ENCODE measurements at places on chromosomes 2 and 18. TPM values are rescaled to one million over a fixed set of nuclear protein-coding genes. Genes with fewer than 3 reads are reported as not detected.

DNA sequence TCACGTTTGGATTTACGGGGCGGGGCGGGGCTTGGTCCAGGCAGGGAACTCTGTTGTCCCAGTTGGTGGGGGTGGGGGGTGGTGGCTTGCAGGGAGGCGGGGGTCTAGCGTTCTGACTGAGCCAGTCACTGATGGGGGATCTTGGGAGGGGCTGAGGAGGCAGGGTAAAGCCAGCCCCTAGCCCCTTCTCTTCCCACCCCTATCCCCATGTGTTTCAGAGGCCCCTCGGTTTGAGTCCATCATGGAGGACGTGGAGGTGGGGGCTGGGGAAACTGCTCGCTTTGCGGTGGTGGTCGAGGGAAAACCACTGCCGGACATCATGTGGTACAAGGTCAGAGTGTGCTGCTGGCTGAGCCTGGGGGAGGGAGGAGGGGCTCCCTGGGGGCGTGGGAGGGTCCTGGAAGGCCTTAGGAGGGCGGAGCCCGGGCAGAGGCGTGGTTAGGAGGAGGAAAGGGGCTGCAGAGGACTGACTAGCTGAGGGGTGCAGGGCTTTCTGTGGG, 22.0 kb upstream of the GMPPA start:
- peak; percentile 43 for DNase-seq

DNA sequence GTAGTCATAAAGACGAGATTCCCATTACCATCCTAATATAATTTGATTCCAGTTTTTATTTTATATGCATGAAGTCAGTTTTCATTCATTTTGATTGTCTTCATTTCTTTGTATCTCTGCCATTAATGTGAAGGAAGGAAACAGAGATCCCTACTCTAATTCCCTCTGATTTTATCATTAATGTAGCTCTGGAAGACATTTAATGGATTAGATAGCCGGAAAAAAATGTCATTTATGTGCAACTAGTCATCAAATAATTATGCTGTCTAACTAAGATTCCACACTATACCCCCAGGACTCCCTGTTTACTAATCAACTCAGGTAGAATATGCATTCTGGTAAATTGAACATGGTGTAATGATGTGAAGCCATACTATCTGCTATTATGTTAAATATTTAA, 19.9 kb downstream of the RHBDD1 start:
- no peak for DNase-seq

- no peak for DNase-seq
Observed at GRCh38 chr2:36235426-36235825, 120.2 kb upstream of the CRIM1 start.

GRCh38 chr2:136208682-136209420, 90.9 kb upstream of the CXCR4 start:
- no peak for DNase-seq

DNA sequence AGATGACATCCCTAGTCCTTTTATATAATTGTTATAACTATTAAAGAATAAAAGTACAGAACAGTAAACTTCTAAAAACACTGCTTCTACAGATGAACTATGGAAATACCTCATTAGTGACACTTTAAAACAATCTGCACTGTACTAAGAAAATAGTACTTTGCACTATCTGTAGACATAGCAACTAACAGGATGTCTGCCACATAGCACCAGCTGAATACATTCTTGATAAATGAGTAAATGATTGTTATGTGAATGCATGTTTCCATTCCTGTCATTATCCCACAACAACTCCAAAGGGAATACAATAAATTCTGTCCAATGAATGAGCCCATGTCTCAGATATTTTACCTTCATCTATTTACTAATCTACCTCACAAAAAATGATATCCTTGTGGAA, 115.3 kb upstream of the SLC35G4 start:
- no peak for DNase-seq

DNA sequence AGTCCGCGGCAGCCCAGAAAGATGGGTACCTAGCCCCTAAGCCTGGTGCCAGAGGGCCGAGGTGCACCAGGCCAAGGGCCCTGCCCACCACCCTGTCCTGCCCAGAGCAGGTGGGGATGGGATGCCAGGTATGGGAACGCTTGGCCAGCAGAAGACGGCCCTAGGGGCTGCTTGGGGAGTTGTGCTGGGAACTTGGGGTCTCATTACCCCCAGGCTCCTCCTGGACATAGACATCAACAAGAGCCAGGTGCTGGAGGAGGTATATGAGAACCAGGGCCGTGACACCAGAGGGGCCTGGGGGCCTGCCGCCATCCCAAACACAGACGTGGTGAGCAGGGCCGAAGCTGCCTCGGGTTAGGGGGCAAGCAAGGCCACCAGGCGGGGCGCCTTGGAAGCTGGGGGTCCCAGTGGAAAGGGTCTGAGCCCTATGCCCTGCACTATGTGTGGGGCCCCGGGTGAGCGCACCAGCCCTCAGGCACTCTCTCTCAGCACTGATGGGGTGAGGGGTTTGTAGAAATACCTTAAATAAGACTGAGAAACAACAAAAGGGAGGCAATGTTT, 46.9 kb downstream of the FER1L5 start:
- no peak for DNase-seq

GRCh38 chr2:10773821-10774341, 38.7 kb downstream of the PDIA6 start:
- no peak for DNase-seq

GRCh38 chr2:112085916-112086669, 31.0 kb downstream of the TMEM87B start:
- no peak for DNase-seq

GRCh38 chr2:26412091-26412673, 10.5 kb downstream of the DRC1 start:
- DNase-seq: no peak

- DNase-seq: no peak
Observed at GRCh38 chr18:58373481-58373880, 255.4 kb downstream of the ALPK2 start.

DNA sequence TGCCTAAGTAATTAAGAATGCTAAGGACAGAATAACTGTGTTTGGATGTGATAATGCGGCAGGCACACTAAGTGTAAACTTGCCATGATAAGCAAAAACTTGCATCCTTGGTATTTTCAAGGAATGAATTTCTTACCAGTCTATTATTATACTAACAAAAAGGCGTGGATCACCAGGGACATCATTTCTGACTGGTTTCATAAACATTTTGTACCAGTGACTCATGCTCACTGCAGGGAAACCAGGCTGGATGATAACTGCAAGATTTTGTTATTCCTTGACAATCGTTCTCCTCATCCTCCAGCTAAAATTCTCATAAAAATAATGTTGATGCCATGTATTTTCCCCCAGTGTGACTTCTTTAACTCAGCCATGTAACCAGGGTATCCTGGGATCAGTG, 289.5 kb downstream of the CDCA7 start:
- DNase-seq: no peak

DNA sequence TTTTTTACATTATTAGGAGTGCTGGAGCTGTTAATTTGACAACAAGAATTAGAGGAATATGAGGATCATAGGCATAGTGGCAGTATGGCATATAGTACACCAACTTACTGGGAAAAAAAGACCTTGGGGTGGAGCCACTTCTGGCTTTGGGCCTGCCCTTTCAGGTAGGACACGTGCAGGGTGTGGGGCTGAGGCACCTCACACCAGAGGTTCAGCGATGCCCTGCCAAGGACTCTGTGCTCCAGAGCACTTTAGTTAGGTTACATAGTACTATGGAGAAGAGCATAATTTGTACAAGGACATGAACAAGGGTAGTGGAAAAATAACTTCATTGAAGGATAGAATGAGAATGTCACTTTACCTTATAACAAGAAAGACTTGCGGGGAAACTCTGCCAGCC, 77.1 kb upstream of the CD302 start:
- DNase-seq: no peak

GRCh38 chr2:12847694-12848575, 131.2 kb downstream of the TRIB2 start:
- DNase-seq: no peak

- no peak for DNase-seq
Observed at GRCh38 chr2:84856787-84857186, 24.1 kb downstream of the TRABD2A start.

DNA sequence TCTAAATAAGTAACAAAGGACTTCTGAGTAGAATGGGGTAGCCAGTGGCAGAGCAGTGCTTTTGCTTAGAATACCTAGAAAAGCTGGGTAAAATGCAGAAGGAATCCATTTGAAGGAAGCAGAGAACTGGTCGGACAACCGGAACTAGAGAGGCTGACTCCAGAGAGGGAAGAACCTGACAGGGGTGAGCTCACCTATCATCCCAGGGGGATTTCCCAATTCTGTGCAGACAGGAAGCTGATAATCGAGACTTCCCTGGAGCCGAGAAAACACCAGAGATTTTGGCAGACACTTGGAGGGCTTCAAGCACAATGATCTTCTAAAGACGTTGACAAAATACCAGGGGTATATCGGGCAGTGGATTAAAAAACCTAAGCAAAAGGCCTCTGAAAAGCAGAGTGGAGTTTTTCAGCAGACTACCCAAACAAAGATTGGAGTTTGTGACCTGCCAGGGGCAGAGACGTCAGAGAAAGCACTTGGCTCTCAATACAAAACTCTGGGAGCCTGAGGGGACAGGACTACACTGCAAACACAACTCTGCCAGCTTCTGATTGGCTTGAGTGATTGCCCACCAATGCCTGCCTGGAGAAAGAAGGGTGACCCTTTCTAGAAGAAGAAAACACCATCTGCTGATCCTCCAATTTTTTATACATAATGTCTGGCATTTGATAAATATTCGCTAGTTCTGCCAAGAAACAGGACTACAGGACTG, 67.5 kb upstream of the TTN start:
- DNase-seq: no peak

- DNase-seq: no peak
Observed at GRCh38 chr2:233404222-233404621, 49.9 kb downstream of the DGKD start.

DNA sequence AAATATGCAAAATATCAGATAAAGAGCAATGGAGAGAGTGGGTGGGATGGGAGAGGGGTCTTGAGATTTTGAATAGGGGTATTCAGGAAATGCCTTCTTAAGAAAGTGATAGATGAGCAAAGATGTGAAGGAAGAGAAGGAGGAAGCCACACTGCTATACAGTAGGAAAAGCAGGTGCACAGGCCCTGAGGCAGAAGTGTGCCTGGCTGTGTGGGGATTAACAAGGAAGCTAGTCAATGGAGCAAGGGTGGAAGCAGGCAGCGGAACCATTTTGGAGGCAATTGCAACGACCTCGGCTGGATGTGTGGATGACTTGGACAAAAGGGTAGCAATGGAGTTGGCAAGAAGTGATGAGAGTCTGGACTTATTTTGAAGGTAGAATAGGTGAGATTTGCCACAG, 11.0 kb upstream of the CNGA3 start:
- DNase-seq: no peak

DNA sequence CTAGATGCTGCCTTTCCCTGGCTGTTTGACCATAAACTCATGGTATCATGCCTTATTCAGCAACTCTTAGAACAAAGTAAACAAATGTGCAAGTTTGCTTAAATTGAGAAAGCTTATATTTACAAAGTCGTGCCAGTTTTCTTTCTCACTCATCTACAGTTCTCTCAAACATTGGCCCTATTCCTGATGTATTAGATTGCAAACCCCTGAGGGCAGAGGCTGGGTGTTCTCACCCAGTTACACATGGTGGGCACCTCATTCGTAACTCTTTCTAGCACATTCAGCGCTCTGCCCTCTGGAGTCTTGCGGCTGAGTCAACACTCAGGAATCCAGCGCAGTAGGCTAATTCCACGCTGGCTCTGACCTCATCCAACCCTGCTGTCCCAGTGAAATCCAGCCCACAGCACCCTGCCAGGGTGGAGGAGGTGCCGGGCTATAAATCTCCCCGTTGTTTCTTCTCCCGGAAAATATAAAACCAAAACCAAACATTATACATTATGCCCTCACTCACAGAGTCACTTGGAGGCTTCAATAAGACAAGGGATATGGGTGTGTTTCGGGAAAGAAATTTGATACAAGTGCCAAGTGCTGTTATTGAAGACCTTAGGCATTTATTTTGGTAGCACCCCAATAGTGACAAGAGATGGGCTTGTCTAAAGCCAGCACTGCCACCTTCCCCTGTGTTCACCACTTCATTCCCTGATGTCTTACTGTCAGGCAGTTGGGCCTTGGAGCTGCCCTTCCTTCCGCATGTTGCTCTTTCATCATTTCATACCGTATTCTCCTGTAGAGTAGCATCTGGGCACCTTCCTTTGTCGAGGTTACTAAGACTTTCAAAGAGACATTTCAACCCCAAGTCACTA, 287.4 kb downstream of the PRKCE start:
- no peak for DNase-seq

DNA sequence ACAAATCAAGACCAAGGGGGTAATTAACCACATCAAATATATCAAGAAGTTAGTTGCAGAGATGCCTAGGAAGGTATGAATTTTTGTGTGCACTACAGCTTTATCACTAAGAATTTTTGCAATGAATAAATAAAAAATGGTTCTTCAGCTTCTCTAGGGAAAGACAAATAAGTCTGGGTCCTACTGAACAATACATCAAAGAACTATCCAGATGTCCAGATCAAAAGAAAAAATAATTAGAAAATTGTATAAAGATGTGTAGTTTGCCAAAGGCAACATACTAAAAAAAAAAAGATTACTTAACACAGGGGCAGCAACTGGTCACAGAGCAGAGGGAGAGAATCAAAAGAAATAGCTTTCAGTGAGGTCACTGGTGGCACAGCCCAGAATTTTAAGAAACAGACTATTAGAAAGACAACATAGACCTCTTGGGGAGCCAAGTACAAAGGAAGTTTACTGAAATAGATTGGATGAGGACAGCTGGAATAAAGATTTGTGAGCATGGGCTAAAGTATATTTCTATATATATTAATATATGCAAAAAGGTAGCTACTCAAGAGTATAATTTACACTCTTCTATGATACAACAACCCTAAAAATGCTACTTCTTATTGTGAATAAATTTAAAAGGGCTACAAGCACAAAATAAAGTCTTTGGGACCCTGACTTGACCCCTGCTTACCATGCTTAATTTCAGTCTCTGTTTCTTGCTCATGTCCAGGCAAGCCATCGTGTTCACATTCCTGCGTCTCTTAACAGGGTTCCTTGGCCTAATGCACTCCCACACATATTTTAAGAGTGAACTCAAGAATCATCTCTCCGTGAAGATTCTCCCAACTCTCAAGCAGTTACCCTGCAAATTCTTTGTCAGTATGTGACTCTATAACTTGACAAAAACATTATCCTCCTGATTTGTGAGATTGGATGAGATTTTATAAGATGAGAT, 99.0 kb upstream of the GRB14 start:
- no peak for DNase-seq

The SKA1 gene
- 8.9 TPM for polyA plus RNA-seq

The TSPYL6 gene
- not detected for polyA plus RNA-seq

The SIX3 gene
- polyA plus RNA-seq: not detected

The MAL gene
- 271 TPM for polyA plus RNA-seq

The HES6 gene
- 5.3 TPM for polyA plus RNA-seq

The APCDD1 gene
- polyA plus RNA-seq: 109 TPM

The DSC3 gene
- polyA plus RNA-seq: 1.6 TPM

The MPPE1 gene
- 40.6 TPM for polyA plus RNA-seq
